ENCODE measurements at places on chromosomes 4 and X.

DNA sequence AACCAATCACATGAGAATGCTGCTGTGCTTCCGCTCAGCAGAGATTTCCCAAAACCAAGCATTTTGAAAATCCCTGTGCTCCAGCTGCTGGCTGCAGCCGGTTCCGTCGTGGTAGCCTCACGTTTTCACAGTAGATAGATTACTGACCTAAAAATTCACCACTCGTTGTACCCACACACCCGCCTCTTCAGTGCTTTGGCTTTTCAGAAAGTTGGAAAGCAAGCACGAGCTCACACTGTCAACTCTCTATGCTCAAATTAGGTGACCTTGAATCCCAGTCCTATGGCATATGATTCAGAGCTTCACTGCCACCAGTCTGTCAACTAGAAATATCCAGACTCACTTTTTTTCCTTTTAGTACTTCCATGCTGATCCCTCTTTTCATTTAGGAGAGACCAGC is 168.9 kb downstream of the DCTD start:
- DNase-seq = no peak

DNA sequence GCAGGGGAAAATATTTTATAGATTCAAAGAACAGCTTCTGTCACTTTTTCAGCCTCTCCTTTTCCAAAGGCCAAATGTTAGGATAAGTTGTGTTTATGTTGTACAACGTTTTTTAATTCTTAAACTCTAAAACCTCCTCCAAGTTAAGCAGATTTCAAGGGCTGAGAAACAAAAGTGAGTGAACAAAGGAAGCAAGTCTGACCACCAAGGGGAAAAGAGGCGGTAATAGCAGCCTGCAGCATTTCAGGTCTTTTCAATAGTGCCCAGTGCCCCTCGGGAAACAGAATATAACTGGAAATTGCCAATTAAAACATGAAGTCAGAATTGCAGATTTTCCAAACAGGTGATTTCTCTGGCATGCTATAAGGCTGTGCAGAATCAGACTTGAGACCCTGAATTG is 510.0 kb upstream of the HTR2C start:
- no peak for DNase-seq

- no peak for DNase-seq
Observed at GRCh38 chrX:41481264-41482109, 34.3 kb downstream of the NYX start.

DNA sequence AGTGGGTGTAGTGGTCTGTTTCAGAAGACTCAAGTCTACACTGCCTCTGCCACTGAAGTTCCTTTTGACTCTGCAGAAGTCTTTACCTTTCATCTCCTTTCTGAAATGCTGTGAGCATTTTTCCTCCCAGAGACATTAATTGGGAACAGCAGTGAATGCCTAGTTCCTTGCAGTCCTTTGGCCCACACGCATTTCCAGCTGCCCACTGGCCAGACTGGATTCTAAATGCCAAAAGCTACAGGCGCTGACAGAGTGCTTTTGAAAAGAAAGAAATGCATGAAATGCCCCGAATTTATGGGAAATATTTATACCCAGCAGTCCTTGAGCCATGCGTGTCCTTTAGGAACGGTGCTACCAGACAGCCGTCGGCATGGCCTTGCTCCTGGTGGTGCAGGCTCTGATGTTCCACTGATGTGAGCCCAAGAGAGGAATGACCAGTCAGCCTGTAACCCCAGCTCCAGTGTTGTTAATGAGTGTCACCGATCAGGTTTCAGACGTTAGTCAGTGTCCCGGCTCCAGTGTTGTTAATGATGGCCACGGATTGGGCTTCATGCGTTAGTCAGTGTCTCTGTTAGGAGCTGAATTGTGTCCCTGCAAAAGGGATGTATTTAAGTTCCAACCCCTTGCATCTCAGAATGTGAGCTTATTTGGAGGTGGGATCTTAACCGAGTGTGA is 132.6 kb downstream of the TBL1X start:
- no peak for DNase-seq

GRCh38 chr4:115325836-115326235 is 212.4 kb upstream of the NDST4 start:
- no peak for DNase-seq

- no peak for DNase-seq
Observed at GRCh38 chr4:12389604-12390003, 960.9 kb upstream of the HS3ST1 start.

GRCh38 chrX:71181558-71181909 is 36.9 kb downstream of the NLGN3 start:
- DNase-seq = no peak

- no peak for DNase-seq
Observed at GRCh38 chrX:139692506-139692849, 15.5 kb downstream of the MCF2 start.

DNA sequence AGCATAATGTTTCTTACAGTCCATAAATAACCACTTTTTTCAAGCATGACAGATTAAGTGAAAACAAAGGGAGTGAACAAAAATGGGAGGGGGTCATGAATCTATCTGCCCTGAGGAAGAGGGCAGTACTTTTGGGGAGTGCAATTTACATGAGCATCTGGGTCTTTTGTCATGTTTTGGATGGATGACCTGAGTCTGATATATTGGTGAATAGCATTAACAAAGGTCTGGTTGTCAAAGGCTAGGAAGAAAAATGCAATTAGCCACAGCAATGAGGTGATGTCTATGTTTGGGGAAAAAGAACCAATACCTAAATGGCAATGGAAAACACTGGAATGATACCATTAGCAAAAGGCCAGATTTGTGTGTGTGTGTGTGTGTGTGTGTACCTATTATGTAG is 15.1 kb upstream of the MAD2L1 start:
- DNase-seq = no peak

GRCh38 chr4:104589264-104589868 is 94.7 kb upstream of the CXXC4 start:
- no peak for DNase-seq
